ENCODE measurements at places on chromosomes 4 and X.
A peak's percentile ranks its signal among the peaks of the same experiment; 100 is the strongest.

GRCh38 chrX:47209508-47210238 is 8.8 kb upstream of the CDK16 start:
- DNase-seq = no peak

GRCh38 chr4:163350672-163351071 is 7.0 kb downstream of the NPY5R start:
- DNase-seq = no peak

- no peak for DNase-seq
These were observed 70.1 kb upstream of the PCDH18 start for GRCh38 chr4:137602436-137602835.

GRCh38 chr4:176791591-176792325 is 964 bp downstream of the VEGFC start:
- peak; percentile 1 for DNase-seq

- no peak for DNase-seq
These were observed 47.9 kb downstream of the NDST3 start for GRCh38 chr4:118082182-118082581.
